ENCODE measurements at places on chromosomes 12 and 14.

DNA sequence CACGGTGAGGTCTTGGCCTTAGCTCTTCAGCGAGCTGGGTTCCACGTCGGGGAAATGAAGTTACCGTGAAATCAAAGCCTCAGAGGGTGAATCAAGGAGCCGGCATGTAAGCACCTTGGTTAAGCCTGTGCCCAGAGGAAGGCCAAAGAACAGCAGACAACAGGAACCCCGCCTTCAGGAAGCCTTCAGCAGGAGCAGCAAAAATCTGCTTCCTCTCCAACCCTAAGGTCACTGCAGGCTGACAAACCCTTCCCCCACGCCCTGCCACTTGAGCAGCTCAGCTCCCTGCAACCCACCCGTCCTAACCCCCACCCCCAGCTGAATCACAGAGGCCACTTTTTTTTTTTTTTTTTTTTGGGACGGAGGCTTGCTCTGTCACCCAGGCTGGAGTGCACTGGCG lies 72.9 kb upstream of the LTA4H start:
- no peak for DNase-seq

DNA sequence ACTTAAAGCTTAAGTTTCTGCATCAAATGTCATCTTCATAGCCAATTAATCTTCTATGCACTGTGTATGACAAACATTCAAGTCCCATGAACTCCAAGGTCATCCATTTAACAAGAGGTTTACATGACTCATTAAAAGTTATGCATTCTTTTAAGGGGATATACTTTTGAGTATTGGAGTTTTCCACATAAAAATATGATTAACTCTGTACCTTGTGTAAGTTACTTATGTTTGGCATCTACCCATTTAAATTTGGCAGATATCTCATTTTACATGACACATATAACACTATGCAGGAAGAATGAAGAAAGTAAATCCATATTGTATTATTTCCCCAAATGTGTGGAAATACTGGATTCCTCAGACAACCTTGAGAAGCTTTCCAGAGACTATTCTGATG lies 240.2 kb downstream of the PAX9 start:
- no peak for DNase-seq

DNA sequence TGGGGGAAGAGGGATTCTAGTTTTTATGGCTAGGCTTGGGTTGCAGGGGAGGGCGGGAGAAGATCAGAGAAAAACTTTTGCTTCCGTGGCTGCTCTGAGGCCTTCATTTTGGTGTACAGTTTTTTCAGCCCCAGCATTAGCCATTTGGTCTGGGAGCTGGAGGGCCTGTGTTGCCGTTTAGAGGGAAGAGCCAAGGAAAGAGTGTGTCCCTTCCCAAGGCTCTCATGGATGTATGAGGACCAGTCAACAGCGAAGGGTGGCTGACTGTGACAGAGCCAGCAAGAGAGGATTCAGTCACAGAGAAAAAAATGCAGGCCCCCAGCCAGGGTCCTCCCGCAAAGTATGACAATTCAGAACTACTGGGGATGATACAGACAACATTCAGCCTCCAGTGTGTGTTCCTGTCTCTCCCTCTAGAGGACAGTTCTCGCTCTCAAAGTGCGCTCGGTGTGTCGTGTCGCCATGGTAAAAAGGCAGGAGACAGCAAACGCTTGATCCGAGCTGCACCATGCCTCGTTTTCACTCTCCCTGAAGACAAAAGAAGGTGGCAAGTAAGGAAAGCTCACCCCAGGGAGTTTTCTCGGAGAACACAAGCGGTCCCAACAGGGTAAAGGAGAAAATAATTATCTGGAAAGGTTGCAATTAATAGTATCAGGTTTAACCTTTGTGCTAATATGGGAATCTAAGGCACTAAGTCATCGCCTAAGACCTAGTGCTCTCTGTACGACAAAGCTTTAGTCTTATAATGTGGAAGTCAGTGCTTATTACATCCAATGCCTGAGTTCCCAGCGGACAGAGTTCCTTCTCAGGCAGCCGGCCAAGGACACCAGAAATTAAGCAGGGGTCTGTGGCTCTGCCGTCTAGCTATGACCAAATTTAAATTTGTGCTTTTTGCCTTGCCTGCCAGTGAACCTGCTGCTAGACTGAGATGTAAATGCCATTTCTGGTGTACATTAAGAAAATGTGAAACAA lies 157.3 kb upstream of the PLXNC1 start:
- peak; percentile 24 for DNase-seq

- no peak for DNase-seq
These were observed 153.7 kb downstream of the AACS start for GRCh38 chr12:125218952-125219351.

GRCh38 chr14:60294411-60295069 lies 45.5 kb downstream of the PPM1A start:
- no peak for DNase-seq

DNA sequence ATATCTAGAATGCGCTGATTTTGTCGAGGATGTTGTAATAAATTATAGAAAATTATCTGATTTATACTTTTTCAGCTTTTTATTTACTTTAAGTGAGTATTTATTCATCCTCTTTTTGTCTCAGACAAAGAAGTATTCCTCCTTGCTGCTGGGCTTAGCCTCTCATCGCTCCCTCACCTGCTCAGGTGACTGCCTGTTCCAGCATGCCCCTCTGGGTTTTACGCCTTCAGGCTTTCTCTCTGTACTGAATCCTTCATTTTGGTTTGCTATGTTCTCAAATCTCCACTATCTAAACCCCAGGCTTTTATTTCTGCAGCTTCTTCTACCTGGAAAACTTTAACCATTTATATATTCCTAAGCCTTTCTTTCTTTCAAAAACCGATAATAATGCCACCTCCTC lies 1650.9 kb upstream of the SEL1L start:
- DNase-seq, result no peak

GRCh38 chr12:11904124-11904523 lies 166.6 kb upstream of the BCL2L14 start:
- no peak for DNase-seq

- DNase-seq, result peak; percentile 77
These were observed 945 bp upstream of the HIP1R start for GRCh38 chr12:122834104-122834920.

- DNase-seq, result no peak
These were observed 65.1 kb upstream of the ST8SIA1 start for GRCh38 chr12:22399464-22400180.
